Testis (tissue), 5 donors: ENCODE measurements at places on chromosomes 1 and 21. TPM values are rescaled to one million over a fixed set of nuclear protein-coding genes. Genes with fewer than 3 reads are reported as not detected.

GRCh38 chr1:114691061-114691460, 4.3 kb downstream of the AMPD1 start:
- no peaks in the 10 kb centered on the region for H3K4me1 ChIP-seq
- no peak overlapping the region for H3K4me3 ChIP-seq
- no peaks in the 10 kb centered on the region for H3K27me3 ChIP-seq
- H3K36me3 ChIP-seq = no peaks in the 10 kb centered on the region
- H3K27ac ChIP-seq = no peak overlapping the region
- DNase-seq = no peak

GRCh38 chr1:10429868-10430215, 391 bp upstream of the CENPS start:
- DNase-seq = no peak
- H3K4me1 ChIP-seq = peaks cover 13% of the 10 kb centered on the region
- H3K4me3 ChIP-seq = peak overlapping the region; percentile 74
- H3K27ac ChIP-seq = peak overlapping the region; percentile 71
- no peaks in the 10 kb centered on the region for H3K27me3 ChIP-seq

GRCh38 chr1:208078752-208079151, 165.4 kb downstream of the PLXNA2 start:
- H3K27me3 ChIP-seq = no peaks in the 10 kb centered on the region
- no peaks in the 10 kb centered on the region for H3K36me3 ChIP-seq
- no peak overlapping the region for H3K4me3 ChIP-seq
- no peak for DNase-seq
- H3K4me1 ChIP-seq = peaks cover 14% of the 10 kb centered on the region

GRCh38 chr1:23424293-23425192, at the start of gene TCEA3:
Gene TCEA3, minus strand, starts transcription at chr1:23424748. Its CDS starts 115 bp downstream, at chr1:23424633.
- H3K27ac ChIP-seq = peak within 1 kb of the TSS; percentile 37
- H3K4me3 ChIP-seq = peak within 1 kb of the TSS; percentile 41
- DNase-seq = peak; percentile 55
- no peaks in the 10 kb centered on the region for H3K27me3 ChIP-seq
- H3K36me3 ChIP-seq = no peaks in the 10 kb centered on the region

GRCh38 chr1:39418236-39418635, 73.2 kb upstream of the BMP8A start:
- no peak overlapping the region for H3K4me3 ChIP-seq
- H3K27me3 ChIP-seq = no peaks in the 10 kb centered on the region
- no peak for DNase-seq
- no peaks in the 10 kb centered on the region for H3K36me3 ChIP-seq

DNA sequence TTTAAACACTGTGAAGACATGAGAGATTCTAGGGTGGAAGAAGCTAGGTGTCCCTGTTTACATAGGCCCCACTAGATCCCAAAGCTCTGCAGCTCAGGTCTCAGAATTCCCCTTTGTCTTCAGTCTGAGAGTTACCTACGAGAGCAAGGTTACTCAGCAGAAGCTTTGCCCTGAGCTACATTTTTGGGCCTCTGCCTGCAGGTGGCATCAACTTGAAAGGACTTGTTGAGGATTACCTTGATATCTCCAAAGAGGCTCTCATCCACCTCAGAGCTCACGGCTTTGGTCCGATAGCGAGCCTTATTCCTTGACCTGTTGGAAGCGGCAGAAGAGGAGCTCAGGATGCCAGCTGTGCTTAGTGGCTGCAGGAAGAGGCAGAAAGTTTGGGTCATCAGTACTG, 7.0 kb downstream of the CFAP45 start:
- H3K27me3 ChIP-seq = no peaks in the 10 kb centered on the region
- no peaks in the 10 kb centered on the region for H3K4me1 ChIP-seq
- H3K36me3 ChIP-seq = no peaks in the 10 kb centered on the region
- no peak for DNase-seq
- no peak overlapping the region for H3K27ac ChIP-seq

DNA sequence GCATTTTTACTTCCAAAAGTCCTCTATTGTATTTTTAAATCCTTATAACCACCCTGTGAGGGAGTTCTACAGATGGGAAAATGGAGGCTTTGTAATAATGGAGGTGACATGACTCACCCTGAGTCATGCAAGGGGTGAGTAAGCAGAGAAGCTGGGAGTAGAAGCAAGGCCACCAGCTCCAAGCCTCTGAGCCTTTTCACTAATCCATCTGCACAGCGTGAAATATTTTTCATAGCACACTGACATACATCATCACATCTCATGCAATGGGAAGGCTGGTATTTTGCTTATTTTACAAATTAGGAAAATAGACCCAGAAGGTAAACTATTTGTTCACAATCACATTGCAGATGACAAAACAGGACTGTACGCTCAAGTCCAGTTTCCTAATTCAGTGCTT, 96.9 kb downstream of the KCNH1 start:
- H3K27ac ChIP-seq = no peak overlapping the region
- no peaks in the 10 kb centered on the region for H3K36me3 ChIP-seq
- H3K27me3 ChIP-seq = no peaks in the 10 kb centered on the region
- no peaks in the 10 kb centered on the region for H3K4me1 ChIP-seq

GRCh38 chr1:47407481-47407880, 8.6 kb upstream of the FOXE3 start:
- no peaks in the 10 kb centered on the region for H3K4me1 ChIP-seq
- no peak overlapping the region for H3K4me3 ChIP-seq
- no peaks in the 10 kb centered on the region for H3K27me3 ChIP-seq
- no peak overlapping the region for H3K27ac ChIP-seq
- no peak for DNase-seq

DNA sequence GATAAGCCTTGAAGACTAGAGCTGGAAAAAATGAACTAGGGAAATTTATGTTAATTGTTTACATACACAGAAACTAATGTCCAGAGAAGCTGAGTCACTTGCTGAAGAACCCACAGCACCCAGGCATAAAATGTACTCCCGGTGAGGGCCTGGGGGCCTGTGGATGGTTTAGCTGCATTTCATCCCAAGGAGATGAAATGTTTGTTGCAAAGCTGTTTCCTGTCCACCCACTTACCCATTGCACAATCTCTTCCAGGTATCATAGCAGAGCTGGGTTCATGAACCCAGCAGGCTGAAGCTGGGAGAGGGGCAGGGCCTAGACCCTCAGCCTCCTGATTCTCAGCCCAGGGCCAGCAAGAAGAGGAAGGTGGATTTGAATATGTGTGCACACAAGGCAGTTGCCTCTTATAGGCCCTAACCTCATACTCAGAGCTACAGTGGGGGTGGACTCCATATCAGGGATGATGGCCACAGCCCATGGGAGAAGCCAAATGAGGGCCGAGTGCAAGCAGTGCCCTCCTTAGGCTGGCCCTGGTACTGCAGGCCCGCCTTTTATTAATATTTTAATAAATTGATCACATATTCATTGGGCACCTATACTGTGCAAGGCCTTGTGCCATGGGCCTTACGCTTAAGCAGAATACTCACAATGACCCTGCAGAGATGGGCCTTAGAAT, 110.8 kb downstream of the LACTBL1 start:
- no peaks in the 10 kb centered on the region for H3K4me1 ChIP-seq
- no peaks in the 10 kb centered on the region for H3K27me3 ChIP-seq
- no peak overlapping the region for H3K4me3 ChIP-seq
- H3K27ac ChIP-seq = no peak overlapping the region
- no peaks in the 10 kb centered on the region for H3K36me3 ChIP-seq
- peak; percentile 62 for DNase-seq

- no peak for DNase-seq
- H3K4me3 ChIP-seq = peak overlapping the region; percentile 59
- no peaks in the 10 kb centered on the region for H3K27me3 ChIP-seq
- H3K4me1 ChIP-seq = peaks cover 22% of the 10 kb centered on the region
Observed at GRCh38 chr1:157047062-157047410, 1.5 kb upstream of the ARHGEF11 start.

- no peak for DNase-seq
- H3K4me3 ChIP-seq = no peak overlapping the region
- H3K27ac ChIP-seq = no peak overlapping the region
- H3K4me1 ChIP-seq = no peaks in the 10 kb centered on the region
- H3K36me3 ChIP-seq = no peaks in the 10 kb centered on the region
- no peaks in the 10 kb centered on the region for H3K27me3 ChIP-seq
Observed at GRCh38 chr1:248404024-248404423, 1.2 kb downstream of the OR2T1 start.

GRCh38 chr1:16117369-16117768, 38.5 kb downstream of the EPHA2 start:
- H3K4me3 ChIP-seq = no peak overlapping the region
- H3K27ac ChIP-seq = no peak overlapping the region
- H3K27me3 ChIP-seq = no peaks in the 10 kb centered on the region
- DNase-seq = no peak
- no peaks in the 10 kb centered on the region for H3K36me3 ChIP-seq

DNA sequence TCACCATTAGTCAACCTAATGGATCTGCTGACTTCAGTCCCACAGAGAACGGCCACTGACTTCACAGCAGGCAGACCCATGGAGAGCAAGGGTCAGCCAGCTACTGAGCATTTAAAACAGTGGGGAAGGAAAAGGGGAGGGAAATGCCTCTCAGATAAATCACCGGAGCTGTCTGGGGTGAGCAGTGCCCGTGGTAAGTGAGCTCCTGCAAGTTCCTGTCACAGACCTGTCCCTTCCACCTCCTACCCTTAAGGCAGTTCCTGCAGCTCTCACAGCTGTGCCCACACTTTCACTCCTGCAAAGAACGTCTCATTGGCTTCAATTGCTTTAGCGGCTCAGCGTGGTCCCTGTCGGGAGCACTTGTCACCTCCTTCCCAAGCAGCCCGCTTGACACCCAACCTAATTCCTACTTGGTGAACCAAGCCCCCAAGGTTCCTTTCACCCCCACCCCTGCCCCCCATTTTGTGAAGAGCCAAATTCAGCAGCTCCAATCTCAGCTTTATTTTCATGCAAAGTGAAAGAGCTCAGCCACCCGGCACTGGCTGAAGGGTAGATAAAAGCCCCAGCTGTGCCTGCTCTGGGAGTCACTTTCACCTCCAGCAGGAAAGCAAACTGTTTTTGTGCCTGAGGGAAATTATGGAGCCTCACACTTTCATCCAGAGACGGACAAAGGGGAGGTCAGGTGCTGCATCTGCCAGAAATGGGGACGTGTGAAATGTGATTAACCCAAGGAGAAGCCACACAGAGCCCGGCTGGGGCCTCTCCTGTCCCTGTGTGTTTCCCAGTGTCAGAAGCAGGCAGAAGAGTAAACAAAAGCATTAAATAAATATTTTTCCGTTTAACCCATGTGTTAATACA, 306.2 kb downstream of the TTLL7 start:
- no peaks in the 10 kb centered on the region for H3K36me3 ChIP-seq
- H3K4me1 ChIP-seq = no peaks in the 10 kb centered on the region
- no peaks in the 10 kb centered on the region for H3K27me3 ChIP-seq
- peak; percentile 13 for DNase-seq

- no peaks in the 10 kb centered on the region for H3K36me3 ChIP-seq
- DNase-seq = no peak
- H3K4me3 ChIP-seq = no peak overlapping the region
- no peaks in the 10 kb centered on the region for H3K27me3 ChIP-seq
Observed at GRCh38 chr1:162922201-162922600, 61.2 kb upstream of the CCDC190 start.

- H3K4me3 ChIP-seq = no peak overlapping the region
- H3K27me3 ChIP-seq = no peaks in the 10 kb centered on the region
- H3K4me1 ChIP-seq = peaks cover 9% of the 10 kb centered on the region
- peak overlapping the region; percentile 26 for H3K27ac ChIP-seq
Observed at GRCh38 chr21:16587141-16587581, 857.4 kb downstream of the USP25 start.

DNA sequence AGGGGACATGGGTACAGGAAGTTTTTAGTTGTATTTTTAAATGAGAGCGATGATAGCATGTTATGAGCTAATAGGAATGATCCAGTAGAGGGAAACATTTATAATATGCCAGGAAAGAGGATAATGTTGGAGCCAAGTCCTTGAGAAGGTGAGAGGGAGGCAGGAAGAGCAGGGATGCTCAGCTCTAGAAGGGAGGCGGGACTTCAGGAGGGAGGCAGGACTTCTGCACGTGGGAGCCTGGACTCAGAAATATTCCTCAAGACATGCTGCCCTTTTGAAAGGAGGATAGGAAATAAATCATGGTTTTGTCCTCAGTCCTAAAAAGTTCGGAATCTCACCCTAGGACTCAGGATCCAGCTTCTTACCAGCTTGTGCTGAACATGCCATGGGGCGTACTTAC, 5.9 kb downstream of the ADARB1 start:
- no peak overlapping the region for H3K27ac ChIP-seq
- no peak for DNase-seq
- no peaks in the 10 kb centered on the region for H3K27me3 ChIP-seq
- H3K4me1 ChIP-seq = peaks cover 1% of the 10 kb centered on the region
- H3K4me3 ChIP-seq = no peak overlapping the region

DNA sequence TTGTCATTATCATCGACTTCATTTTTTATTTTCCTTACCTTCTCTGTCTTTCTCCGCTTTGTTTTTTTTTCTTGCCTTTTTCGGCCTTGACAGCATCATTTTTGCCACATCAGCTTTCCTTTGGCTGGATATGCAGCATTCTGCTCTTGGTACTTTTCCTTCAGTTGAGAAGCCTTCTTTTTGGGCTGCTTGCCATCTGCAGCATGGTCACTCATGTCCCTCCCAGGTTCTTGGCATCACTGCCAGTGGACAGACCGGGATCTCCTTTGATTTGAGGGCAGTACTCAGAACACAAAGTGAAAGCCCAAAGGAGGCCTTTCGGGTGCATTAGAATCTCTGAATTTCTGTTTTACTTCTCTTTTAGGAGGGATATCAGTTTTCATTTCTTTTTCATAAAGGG, 3.7 kb upstream of the PARP1 start:
- H3K4me1 ChIP-seq = peaks cover 5% of the 10 kb centered on the region
- no peak overlapping the region for H3K4me3 ChIP-seq
- no peaks in the 10 kb centered on the region for H3K27me3 ChIP-seq
- DNase-seq = peak; percentile 52

GRCh38 chr1:51740652-51741051, 123.8 kb downstream of the OSBPL9 start:
- peaks cover 11% of the 10 kb centered on the region for H3K4me1 ChIP-seq
- H3K36me3 ChIP-seq = no peaks in the 10 kb centered on the region
- H3K27ac ChIP-seq = no peak overlapping the region
- H3K4me3 ChIP-seq = no peak overlapping the region
- no peak for DNase-seq
- H3K27me3 ChIP-seq = no peaks in the 10 kb centered on the region

GRCh38 chr1:44919400-44919799, 67.0 kb downstream of the EIF2B3 start:
- no peaks in the 10 kb centered on the region for H3K4me1 ChIP-seq
- DNase-seq = no peak
- H3K27ac ChIP-seq = no peak overlapping the region
- no peaks in the 10 kb centered on the region for H3K36me3 ChIP-seq
- H3K4me3 ChIP-seq = no peak overlapping the region
- H3K27me3 ChIP-seq = no peaks in the 10 kb centered on the region

- H3K4me3 ChIP-seq = no peak overlapping the region
- DNase-seq = peak; percentile 21
- peaks cover 7% of the 10 kb centered on the region for H3K4me1 ChIP-seq
- H3K27ac ChIP-seq = no peak overlapping the region
- no peaks in the 10 kb centered on the region for H3K27me3 ChIP-seq
Observed at GRCh38 chr1:111786669-111787207, 31.0 kb downstream of the DDX20 start.

Gene CLDN19
- total RNA-seq = 0.19 TPM

Gene GFI1
- total RNA-seq = 3.1 TPM

Gene TOMM20
- 74.7 TPM for total RNA-seq

Gene CHAF1B
- 5.2 TPM for total RNA-seq

Gene CHRNB2
- total RNA-seq = 1.2 TPM

Gene UBE2U
- 31.6 TPM for total RNA-seq

Gene WDR64
- 5.5 TPM for total RNA-seq

Gene MYOM3
- total RNA-seq = 26.8 TPM

Gene MIER1
- 60.8 TPM for total RNA-seq

Gene KIF26B
- total RNA-seq = 4.8 TPM

Gene S100A14
- total RNA-seq = not detected

Gene CSDE1
- 495 TPM for total RNA-seq

Gene TEDDM1
- not detected for total RNA-seq

Gene FCRL1
- total RNA-seq = 0.37 TPM
